ENCODE measurements at places on chromosomes 6 and 20. TPM values are rescaled to one million over a fixed set of nuclear protein-coding genes. Genes with fewer than 3 reads are reported as not detected.

GRCh38 chr20:13068336-13068735 is 59.6 kb downstream of the SPTLC3 start:
- DNase-seq = no peak

PHACTR3 gene
- not detected for polyA plus RNA-seq

CPXM1 gene
- 0.92 TPM for polyA plus RNA-seq

DNA sequence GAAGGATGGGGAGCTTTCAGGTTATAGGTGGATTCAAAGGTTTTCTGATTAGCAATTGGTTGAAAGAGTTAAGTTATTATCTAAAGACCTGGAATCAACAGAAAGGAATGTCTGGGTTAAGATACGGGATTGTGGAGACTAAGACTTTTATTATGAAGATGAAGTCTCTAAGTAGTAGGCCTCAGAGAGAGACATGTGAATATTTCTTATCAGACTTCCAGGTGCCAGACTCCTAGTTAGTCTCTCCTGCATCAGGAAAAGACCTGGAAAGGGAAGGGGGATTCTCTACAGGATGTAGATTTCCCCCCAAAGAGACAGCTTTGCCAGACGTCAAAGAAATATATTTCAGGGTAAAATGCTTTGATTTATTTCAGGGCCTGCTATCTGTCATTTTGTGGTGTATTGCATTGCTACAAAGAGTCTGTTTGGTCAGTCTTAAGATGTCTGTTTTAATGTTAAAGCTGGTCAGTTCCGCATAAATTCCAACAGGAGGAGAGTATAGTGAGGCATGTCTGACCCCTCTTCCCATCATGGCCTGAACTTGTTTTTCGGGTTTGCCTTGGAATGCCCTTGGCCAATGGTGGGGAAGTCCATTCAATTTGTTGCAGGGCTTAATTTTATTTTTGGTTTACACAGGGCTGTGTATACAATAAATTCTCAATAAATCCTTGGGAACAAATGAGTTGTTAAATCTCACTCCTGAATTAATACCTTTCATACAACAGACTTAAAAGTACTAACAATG is 103.4 kb upstream of the RALGAPA2 start:
- DNase-seq = no peak

DNA sequence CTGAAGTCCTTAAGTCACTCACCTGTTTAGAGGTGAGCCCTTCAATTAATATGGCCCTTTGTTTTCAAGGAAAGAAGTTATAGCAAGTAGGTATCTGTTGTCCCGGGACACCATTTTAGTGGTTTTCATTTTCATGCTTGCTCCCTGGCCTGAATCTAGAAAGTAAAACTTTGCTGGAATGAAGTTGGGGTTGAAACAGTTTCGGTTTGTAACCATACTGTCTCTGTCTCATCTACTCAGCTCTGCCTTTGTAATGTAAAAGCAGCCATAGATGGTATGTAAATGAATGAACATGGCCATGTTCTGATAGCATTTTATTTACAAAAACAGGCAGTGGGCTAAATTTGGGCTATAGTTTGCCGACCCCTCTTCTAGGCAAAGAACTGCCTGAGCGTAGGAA is 64.9 kb upstream of the GNRH2 start:
- no peak for DNase-seq

DNA sequence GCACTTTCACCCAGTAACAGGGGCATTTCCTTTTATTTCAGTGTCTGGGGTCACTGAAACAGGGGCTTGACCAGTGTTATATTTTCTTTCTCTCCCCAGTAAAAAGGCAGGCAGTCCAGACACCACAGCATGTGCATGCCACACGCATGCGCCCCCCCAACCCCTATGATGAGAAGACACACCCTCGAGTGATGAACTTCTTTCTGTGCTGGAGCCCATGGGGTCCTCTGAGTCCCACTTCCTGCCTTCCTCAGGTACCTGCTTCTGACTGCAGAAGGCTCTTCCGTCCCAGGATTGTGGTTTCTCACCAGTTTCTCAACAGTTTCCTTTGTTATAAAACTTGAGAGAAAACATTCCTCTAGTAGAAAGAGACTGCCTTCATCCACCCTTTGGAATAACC is 45.7 kb upstream of the TMEM181 start:
- no peak for DNase-seq

DNA sequence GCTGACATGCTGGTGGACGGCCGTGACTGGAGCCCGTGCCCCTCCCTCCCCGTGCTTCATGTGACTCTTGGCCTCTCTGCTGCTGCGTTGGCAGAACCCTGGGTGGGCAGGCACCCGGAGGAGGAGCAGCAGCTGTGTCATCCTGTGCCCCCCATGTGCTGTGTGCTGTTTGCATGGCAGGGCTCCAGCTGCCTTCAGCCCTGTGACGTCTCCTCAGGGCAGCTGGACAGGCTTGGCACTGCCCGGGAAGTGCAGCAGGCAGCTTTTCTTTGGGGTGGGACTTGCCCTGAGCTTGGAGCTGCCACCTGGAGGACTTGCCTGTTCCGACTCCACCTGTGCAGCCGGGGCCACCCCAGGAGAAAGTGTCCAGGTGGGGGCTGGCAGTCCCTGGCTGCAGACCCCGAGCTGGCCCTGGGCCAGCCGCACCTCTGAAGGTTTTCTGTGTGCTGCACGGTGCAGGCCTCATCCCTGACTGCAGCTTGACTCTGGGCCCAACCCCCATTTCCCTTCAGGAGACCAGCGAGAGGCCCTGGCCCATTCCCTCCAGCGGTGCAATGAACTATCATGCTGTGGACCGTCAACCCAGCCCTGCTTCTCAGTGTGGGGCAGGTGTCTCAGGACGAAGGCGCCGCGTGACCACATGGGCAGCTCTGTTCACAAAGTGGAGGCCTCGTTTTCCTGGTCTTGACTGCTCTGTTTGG is 8.1 kb downstream of the NPBWR2 start:
- DNase-seq = no peak

- peak; percentile 98 for DNase-seq
These were observed 138.0 kb downstream of the HFE start for GRCh38 chr6:26224940-26225847.

GRCh38 chr20:60587986-60588385 is 629.8 kb downstream of the CDH26 start:
- DNase-seq = no peak

- DNase-seq = no peak
These were observed 66.1 kb downstream of the SMLR1 start for GRCh38 chr6:130893277-130893676.

DNA sequence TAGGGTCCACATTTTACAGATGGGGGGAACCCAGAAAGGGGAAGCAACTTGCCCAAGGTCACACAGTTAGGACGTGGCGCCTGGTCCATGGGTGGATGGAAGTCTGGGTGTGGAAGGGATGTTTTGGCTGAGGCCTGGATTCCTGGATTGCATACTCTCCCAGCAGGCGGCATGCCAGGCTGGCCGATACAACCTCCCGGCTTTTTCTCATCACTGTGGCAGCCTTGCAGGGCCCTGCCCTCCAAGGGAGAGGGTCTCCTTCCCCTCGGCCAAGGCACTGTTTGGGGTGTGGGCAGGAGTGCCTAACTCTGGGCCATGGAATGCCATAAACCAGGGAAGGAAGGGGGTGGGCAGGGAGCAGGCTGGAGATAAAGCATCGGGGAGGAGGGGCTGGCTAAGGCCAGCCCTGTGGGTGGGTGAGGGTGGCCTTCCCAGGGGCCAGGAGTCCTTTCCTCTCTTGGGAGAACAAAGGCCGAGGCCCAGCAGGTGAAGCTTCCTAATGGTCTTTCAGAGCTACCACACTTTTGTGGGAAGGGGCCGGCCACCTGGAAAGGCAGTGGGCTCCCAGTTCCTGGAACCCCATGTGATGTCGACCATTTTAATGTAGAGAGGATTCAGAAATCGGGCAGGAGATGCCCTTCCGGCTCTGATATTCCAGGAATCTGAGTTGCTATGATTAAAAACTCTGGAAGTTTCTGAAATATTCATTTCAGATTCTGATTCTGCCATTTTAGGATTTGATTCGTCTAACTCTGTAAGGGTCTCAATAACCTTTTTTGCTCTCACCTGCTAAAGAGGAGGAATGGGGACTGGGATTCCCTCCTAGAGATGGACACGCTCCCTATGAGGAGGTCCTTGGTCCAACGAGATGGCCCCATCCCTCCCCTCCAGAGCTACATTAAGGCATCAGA is 4.2 kb downstream of the FOXS1 start:
- DNase-seq = no peak

DNA sequence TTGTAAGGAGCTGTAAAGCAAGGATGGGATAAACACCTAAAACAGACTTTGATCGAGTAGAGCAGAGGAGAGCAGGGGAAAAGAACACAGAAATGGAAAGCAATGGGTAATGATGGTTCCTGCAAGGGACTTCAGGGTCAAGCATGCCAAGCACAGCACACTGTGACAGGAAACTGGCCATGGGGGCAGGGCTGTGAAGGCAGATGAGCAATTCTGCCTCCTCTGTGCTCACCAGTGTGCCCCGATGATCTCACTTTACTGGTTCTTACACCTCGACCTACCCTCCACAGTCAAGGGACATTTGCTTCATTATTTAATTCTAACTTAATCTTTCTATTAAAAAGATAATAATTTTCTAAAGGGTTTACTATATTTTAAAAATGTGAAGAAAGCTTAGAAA is 21.6 kb upstream of the MYB start:
- DNase-seq = no peak

GRCh38 chr6:63573899-63574553 is 1.7 kb downstream of the LOC128125822 start:
- DNase-seq = peak; percentile 68

GRCh38 chr6:157143171-157143889 is 180.0 kb downstream of the TMEM242 start:
- peak; percentile 96 for DNase-seq

GRCh38 chr6:38445925-38446324 is 193.8 kb downstream of the BTBD9 start:
- no peak for DNase-seq

GRCh38 chr20:3629893-3630292 is 33.3 kb downstream of the GFRA4 start:
- DNase-seq = peak; percentile 8

GRCh38 chr6:29887330-29887818 is 55.0 kb upstream of the HLA-A start:
- DNase-seq = peak; percentile 13

DNA sequence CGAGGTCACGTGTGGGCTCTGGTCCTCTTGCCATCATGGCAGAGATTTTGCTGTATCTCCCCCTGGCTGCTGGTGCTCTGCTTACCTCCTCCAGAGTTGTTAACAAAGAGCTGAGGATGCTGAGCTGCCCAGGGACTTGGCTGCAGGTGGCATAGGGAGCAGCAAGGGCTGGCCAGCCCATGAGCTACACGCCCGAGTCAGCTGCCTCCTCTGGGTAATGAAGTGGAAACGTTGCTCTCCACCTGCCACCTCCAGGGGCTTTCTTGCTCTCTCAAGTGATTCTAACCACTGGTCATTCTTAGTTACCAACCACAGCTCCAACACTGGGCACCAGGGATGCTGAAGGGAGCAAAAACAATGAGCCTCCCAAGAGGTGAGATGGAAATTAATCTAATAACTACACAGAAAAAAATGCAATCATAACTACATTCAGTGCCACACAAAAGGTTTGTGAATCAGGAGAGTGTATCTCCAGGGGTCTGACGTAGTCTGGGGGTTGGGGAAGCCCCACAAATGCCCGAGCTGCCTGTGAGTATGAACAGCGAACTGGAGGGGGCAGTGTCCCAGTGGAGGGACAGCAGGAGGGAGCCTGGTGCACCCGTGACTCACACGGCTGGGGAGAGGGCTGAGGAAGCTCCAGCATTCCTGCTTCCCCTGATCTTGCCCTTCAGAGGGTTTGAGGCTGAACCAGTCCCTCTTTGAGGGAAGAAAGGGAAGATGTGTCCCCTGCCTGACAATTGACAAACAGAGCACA is 78.7 kb downstream of the CDH26 start:
- DNase-seq = no peak

PTCHD4 gene
- 0.57 TPM for polyA plus RNA-seq

DNA sequence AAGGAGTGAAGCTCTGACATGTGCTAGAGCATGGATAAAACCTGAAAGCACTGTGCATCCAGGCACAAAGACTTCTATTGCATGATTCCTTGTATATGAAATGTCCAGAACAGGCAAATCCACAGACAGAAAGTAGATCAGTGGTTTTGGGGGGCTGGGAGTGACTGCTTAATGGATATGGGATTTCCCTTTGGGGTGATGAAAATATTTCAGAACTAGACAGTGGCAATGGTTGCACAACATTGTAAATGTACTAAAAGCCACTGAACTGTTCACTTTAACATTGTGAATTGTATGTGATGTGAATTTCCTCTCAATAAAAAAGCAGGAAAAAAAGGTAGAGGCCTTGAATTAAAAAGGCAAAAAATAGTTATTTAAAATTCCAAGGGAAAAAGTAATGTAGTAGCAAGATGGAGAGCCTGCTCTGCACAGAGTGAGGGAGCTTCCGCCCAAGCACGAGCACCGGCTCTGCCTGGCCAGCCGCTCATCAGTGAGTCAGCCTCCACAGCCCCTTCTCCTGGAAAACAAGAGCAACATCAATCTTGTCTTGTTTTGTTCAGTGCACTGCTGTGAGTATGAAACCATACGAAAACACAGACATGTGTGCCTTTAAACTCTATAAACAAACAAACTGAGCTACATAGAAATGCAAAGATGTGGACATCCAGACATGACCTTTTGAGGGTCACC is 74.6 kb upstream of the THBS2 start:
- peak; percentile 84 for DNase-seq

DNA sequence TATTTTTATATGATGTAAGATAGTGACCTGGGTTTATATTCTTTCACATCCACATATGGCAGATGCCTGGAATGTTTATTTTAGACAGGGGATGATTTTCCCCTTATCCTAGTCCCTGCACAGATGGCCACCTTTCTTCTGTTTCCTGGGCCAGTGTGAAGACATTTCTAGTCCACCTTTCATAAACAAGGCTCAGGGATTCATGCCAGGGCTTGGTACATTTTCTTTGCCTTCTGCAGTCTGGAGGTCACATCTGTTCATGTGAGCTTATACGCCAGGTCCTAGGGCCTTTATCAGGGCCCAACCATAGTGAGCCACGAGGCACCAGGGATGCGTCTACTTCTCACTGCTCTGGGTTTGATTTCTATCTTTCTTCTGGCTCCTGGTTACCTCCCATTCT is 38.0 kb upstream of the ERVFRD-1 start:
- no peak for DNase-seq

GRCh38 chr20:41168281-41169161 is 31.2 kb downstream of the PLCG1 start:
- DNase-seq = no peak

NMBR gene
- not detected for polyA plus RNA-seq

- no peak for DNase-seq
These were observed 144.9 kb upstream of the THBS2 start for GRCh38 chr6:169398342-169399105.

DNA sequence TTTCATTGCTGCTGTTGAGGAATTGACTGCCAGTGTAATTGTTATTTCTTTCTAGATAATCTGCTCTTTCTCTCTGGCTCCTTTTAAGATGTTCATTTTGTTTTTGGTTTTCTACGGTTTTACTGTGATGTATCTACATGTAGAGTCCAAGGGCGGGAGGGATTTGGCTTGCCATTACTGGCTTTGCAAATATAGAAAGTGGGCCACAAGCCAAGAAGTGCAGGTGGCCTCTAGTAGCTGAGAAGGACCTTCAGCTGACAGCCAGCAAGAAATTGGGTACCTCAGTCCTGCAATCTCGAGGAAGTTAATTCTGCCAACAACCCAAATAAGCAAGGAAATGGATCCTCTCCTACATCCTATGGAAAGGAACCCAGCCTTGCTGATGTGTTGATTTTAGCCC is 42.8 kb upstream of the GLP1R start:
- no peak for DNase-seq

Data from fibroblast of lung (primary cell).